ENCODE measurements at places on chromosomes 3 and 15.

GRCh38 chr3:169299889-169300288 is 363.6 kb downstream of the MECOM start:
- no peak for DNase-seq

DNA sequence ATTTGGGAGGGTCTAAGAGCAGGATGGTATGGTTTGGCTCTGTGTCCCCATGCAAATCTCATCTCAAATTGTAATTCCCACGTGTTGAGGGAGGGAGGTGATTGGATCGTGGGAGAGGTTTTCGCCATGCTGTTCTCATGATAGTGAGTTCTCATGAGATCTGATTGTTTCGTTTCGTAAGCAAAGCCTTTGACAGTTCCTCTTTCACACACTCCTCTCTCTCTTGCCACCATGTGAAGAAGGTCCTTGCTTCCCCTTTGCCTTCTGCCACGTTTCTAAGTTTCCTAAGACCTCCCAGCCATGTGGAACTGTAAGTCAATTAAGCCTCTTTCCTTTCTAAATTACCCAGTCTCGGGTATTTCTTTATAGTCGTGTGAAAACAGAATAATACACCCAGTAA is 553.7 kb downstream of the TAFA4 start:
- no peak for DNase-seq

- no peak for DNase-seq
These were observed 145.5 kb upstream of the ABHD17C start for GRCh38 chr15:80549654-80550053.

- DNase-seq = no peak
These were observed 44.0 kb downstream of the ANAPC13 start for GRCh38 chr3:134441821-134442220.

GRCh38 chr3:31600431-31600830 is 67.7 kb downstream of the STT3B start:
- DNase-seq = no peak

DNA sequence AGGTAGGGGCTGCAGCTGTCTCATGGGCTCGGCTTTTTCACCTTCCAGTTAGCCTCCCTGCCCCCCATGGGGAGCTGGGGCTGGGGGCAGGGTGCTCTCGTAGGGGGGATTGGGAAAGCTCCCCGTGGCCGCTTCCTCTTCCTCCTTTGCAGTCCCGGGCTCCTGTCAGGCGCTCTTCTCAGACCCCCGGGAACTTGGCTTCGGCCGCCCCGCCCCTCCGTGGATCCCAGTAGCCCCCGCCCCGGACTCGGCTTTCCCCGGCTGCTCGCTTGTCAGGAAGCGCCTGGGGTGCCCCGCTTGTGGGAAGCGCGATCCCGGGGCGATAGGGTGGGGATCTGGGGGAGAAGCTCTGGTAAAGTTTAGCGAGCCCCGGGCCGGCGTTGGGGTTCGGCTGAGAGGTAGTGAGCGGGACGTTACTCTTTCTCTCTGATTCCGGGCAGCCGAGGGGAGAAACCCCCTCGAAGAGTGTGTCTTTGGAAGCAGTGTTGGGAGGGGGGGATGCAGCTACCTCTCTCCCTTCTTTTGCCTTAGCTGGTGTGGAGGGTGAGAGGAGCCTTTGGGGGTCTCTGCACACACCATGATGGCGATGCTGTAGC is 611 bp downstream of the PIAS1 start:
- DNase-seq = peak; percentile 65

GRCh38 chr15:33159726-33160453 is 34.6 kb downstream of the FMN1 start:
- no peak for DNase-seq

- no peak for DNase-seq
These were observed 97.1 kb upstream of the SPATA16 start for GRCh38 chr3:173238091-173238490.

DNA sequence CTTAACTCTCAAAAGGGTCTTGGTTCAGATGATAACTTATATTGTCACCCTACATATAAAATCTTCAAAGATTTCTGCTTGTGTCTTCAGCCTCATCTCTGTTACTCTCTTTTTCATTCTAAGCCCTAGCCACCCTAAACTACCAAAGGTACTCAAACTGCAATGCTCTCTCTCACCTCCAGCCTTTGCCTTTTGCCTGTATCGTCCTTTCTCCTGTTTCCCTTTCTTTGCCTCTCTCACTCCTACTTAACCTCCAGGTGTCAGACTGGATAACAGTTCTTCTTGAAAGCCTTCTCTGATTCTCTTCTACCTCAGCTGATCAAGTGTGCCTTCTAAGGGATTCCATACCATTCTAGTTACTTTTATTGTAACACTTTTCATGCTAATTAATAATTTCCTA is 149.8 kb downstream of the SERPINI1 start:
- no peak for DNase-seq

DNA sequence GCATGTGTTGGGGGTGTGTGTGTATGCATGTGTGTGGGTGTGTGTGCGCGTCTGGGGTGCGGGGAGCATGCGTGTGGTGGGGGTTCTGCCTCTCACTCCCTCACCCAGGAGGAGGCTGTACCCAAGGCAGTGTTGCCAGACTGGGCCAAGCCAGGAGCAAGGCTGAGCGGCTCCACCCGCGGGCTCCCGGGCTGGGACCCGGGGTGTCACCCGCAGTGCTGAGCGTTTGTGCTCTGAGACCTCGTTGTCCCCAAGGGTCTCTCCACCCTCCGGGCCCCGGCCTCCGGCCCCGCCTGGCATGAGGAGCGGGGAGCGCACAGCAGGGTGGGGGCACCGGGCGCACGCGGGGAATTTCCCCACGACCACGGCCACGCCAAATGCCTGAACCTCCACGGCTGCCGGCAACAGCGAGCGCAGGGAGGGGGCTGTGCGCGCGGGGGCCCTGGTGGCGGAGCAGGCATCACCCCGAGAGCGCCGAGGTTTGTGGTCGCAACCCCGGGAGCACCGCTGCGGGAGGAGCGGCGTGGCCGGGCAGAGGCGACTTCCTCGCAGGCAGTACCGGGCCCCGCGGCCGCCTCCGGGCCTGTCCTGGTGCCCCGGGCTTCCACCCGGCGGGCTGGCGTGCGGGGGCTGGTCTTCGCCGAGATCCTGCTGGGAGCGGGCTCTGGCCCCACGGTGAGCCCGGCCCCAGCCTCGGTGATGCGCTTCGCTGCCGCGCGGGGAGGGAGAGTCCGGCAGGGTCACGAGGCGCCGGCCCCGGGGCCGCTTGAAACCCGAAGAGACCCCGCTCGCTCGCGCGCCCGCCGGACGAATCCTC is 7.4 kb upstream of the OCA2 start:
- no peak for DNase-seq

DNA sequence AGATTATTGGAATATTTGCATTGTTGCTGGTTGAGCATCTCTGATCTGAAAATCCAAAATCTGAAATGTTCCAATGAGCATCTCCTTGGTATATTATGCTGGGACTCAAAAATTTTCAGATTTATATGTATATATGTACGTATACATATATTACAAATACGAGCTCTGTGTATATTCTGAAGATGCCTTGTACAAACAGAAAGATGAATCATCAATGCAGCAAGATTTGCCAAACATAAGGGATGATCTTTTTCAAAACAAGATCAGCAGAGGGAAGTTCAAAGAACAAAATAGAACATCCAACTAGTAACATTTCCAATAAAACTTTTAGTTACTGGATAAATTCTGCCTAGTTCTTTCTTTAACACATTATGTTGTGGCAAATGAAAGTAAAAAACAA is 42.5 kb downstream of the HERC1 start:
- no peak for DNase-seq

DNA sequence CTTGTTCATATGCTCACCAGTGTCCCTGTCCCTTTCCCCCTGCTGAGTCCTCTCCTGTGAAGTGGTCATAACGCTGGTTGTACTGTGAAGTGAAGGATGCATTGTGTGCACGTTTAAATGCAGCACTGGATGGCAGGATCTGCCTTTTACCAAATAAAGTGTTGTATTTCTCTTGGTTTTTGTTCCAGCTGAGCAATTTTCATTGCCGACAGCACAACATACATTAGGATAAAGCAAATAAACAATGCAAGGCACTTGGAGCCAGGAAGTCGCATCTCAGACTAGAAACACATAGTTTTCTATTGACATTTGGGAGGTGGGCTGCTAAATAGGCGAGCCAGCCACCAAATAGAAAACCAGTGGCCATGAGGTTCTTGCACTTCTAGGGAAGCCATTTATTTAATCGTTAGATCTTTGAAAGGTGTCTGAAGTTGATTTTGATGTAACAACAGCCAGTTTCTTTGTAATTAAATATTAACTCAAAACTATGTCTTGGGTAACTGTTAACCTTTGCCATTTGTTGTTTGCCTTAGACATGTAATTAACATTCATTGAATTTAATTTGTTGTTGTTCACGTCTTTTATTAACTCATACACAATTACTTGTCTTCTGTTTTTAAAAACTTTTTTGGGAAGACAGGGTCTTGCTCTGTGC is 185.3 kb downstream of the FNDC3B start:
- DNase-seq = peak; percentile 31

- no peak for DNase-seq
These were observed 7.9 kb upstream of the ISG20 start for GRCh38 chr15:88630798-88631463.

- peak; percentile 70 for DNase-seq
These were observed 177.3 kb downstream of the CDIN1 start for GRCh38 chr15:36756707-36757106.

DNA sequence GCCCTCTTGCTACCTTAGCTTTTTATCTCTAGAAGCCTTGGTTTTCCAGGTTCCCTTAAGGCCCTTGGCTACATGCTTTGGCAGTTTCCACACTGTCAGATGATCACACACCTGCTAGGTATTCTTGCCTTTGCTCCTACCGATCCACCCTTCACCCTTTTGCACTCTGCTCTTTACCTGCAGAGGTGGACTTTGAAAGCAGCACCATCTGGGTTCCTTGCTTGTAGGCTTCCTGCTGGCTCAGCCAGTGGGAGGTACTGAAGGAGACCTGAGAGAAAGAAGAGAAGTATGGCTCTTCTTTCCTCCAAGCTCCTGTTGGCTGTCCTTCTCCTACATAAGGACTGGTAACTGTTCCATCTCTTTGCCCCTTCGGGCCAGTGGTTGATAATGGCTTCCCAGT is 7.3 kb upstream of the ZNF592 start:
- DNase-seq = no peak
